ENCODE measurements at places on chromosomes 13 and 19.

DNA sequence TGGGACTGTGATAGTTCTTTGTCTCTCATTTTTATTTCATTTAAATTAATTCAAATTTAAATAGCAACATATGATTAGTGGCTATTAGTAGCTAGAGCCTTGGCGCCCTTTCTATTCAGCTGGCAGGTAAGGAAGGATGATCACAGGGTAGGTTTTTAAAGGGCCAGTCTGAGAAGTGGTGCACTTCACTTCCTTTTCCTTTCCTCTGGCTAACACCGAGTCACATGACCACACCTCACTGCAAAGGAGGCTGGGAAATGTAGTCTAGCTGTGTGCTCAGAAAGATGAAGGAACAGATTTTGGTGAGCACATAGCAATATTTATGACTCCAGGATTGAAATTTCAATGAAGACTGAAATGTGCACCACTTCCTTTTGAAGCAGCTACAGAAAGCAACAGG is 128.7 kb downstream of the TSHZ3 start:
- peak; percentile 67 for DNase-seq

- no peak for DNase-seq
Observed at GRCh38 chr19:1789261-1790041, 22.6 kb downstream of the ATP8B3 start.

GRCh38 chr19:28334419-28334818 is 878.5 kb downstream of the UQCRFS1 start:
- DNase-seq = no peak

DNA sequence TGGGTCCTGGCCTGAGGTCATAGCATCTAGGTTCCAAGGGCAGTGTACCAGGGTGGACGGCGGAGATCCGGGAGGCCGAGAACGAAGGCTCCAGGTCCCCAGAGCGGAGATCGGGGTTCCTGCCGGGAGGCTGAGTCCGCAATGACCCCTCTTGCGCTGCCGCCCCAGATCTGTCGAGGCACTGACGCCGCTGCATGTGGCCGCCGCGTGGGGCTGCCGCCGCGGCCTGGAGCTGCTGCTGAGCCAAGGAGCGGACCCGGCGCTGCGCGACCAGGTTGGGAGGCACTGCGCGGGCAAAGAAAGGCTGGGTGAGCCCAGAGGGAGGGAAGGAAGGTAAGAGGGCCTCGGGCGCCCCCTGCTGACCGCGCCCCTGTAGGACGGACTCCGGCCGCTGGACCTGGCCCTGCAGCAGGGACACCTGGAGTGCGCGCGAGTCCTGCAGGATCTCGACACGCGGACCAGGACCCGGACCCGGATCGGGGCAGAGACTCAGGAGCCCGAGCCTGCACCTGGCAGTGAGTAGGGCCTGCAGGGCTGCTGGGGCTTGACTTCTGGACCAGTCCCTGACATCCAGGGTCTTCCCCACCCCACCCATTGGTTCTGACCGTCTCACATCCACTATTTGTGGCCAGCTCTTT is 906 bp downstream of the ANKLE1 start:
- DNase-seq = peak; percentile 80

- no peak for DNase-seq
Observed at GRCh38 chr13:64083396-64083795, 2667.7 kb upstream of the PCDH20 start.

- DNase-seq = no peak
Observed at GRCh38 chr13:103133556-103133955, 67.3 kb upstream of the SLC10A2 start.

DNA sequence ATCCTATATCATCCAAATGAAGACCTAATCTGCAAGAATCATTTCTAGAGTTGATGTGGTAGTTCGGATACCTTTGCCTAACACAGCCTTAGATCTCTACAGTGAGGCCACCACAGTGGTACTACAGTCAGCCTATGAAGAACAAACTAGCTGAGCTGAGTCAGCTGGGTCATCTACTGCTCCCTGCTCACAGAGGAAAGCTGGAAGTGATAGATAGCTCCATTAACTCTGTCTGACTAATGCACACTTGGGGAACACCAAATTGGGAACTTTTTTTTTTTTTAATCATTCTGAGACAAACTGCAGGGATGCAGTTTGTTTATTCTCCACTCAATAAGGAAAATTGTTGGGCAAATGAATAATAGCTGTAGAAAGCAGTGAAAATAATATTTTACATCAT is 1160.6 kb downstream of the PCDH9 start:
- DNase-seq = no peak

DNA sequence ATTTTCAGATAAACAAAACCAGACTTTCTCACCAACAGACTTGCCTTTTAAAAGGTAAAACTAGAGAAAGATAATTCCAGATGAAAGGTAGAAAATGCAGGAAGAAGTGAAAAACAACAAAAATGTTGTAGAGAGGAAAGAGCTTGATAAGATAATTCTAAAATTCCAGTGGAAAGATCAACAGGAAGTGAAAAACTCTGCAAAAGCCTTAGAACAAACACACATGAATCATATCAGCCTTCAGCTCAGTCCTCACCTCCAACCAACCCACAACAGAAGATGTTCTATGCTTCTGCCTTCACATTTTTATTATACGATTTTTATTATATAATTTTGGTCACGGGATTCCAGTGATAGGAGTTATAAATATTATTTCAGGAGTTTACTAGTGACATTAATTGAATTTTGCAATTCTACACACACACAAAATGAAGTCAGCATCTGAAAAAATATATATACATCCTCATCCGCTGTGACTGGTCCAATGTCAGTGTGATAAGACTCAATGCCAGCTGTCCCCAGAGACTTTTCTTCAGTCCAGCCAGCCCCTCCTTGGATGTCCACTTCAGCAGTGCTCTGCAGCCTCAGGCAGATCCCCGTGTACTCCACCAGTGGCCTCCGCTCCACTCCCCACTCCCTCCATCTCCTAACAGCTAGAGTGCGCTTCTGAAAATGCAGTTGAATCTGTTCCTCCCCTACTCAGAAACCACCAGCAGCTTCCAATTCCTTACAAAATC is 57.9 kb downstream of the GADD45B start:
- no peak for DNase-seq

GRCh38 chr19:7515645-7516151 is at the start of gene ZNF358:
Gene ZNF358 (plus strand): TSS chr19:7516103. CDS start chr19:7519243, 3,140 bp downstream.
- DNase-seq = peak; percentile 22

GRCh38 chr19:58296104-58296503 is 9.1 kb upstream of the ERVK3-1 start:
- no peak for DNase-seq
